Erythroblast (primary cell): ENCODE measurements at places on chromosomes 13 and 19.

DNA sequence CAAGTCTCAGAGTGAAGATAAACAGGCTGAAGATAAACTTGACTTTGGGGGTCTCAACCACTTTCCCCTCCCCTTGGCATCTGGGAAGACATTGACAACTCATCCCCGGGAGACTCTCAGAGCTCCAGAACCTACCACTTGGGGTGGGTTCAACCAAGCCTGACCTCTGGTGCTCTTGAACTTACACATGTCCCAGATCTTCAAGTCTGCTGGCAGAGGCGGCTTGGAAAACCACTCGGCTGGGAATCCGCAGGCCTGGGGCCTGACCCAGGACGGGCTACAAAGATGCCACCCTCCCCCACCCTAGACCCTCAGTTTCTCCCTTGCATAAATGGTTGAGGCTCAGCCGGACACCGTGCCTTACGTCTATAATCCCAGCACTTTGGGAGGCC is 512 bp downstream of the LRRC8E start:
- DNase-seq, result no peak

- peak; percentile 77 for DNase-seq
Measured at GRCh38 chr19:17097593-17098126, 22.1 kb downstream of the MYO9B start.

GRCh38 chr13:28379371-28380083 is 115.4 kb downstream of the FLT1 start:
- no peak for DNase-seq

DNA sequence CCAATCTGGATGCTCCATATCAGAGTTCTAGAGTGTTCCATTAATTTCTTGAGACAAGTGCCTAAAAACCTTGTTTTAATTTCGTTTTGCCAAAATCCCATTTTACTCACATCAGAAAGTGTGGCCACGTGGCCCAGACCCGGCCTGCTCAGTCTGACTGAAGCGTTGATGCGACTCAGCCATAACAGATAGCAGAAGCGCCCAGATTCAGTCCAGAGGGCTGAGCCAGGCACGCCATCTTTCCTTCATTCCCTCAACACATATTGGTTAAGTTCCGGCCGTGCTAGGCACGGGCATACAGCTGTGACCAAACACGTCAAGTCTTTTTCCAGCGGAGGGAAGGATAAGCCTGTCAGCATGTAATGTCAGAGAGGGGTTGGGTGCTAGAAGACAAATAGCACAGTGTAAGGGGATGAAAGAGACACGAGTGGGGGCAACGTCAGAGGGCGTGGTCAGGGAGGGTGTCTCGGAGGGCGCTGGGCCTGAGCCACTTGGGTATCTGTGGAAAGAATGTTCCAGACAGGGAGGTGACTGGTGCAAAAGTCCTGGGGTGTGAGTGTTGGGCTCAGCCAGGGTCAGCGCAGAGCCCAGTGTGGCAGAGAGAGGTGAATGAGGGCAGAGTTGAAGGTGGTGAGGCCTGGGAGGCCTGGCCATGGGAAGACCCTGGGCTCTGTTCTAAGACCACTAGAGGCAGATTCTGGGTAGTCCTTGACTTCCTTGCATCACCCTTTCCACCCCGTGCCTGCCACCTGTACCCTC is 3.1 kb downstream of the F10 start:
- no peak for DNase-seq

- no peak for DNase-seq
Measured at GRCh38 chr19:36265064-36265463, 50.2 kb downstream of the ZNF146 start.

GRCh38 chr19:10828981-10829821 is 6.8 kb downstream of the TMED1 start:
- no peak for DNase-seq

GRCh38 chr13:23988546-23989122 is 91.3 kb upstream of the C1QTNF9B start:
- DNase-seq, result no peak

- no peak for DNase-seq
Measured at GRCh38 chr19:37977992-37978391, 71.0 kb downstream of the SIPA1L3 start.

- peak; percentile 90 for DNase-seq
Measured at GRCh38 chr19:48398375-48399235, 5.1 kb downstream of the GRIN2D start.

DNA sequence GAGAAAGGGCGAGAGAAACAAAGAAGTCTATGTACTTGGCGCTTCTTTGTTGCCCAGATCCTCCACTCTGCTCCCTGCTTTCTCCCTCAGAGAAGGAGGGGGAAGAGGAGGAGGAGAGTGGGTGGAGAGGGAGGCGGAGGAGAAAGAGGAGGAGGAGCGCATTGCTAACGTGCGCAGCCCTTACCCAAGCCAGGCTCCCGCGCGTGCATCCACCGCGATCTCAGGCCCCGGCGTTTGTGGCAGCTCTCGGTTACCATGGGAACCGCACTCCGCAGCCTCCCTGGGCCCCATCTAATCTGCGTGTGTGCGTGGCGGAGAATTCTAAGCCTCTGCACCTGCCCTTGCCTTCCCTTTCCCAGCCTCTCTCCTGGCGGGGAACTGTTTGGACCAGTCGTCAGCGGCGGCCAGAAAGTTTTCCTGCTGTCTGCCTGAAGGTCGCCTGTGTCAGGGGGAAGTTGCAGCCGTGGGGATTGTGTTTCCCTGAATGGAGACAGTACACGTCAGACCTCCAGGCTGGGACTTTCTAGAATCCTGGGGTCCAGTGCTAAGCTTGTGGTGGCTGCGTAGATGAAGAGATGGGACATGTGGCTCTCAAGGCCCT is at the start of gene ERICH6B:
ERICH6B (minus strand) TSS at position 239 of the 601 bp plus-strand sequence. CDS start 18,734 bp downstream, outside the sequence.
- peak; percentile 5 for DNase-seq

DNA sequence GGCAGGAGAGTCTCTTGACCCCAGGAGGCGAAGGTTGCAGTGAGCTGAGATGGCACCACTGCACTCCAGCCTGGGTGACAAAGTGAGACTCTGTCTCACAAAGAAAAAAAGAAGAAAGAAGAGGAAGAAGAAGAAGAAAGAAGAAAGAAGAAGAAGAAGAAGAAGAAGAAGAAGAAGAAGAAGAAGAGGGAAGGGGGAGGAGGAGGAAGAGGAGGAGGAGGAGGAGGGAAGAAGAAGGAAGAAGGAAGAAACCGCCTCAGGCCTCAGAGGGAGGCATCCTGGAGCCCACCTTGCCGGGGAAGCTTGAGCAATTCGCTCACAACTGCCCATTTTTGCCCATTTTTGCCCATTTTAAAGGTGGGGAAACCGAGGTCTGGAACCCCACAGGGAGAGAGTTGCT is 9.5 kb downstream of the FCGBP start:
- no peak for DNase-seq

DNA sequence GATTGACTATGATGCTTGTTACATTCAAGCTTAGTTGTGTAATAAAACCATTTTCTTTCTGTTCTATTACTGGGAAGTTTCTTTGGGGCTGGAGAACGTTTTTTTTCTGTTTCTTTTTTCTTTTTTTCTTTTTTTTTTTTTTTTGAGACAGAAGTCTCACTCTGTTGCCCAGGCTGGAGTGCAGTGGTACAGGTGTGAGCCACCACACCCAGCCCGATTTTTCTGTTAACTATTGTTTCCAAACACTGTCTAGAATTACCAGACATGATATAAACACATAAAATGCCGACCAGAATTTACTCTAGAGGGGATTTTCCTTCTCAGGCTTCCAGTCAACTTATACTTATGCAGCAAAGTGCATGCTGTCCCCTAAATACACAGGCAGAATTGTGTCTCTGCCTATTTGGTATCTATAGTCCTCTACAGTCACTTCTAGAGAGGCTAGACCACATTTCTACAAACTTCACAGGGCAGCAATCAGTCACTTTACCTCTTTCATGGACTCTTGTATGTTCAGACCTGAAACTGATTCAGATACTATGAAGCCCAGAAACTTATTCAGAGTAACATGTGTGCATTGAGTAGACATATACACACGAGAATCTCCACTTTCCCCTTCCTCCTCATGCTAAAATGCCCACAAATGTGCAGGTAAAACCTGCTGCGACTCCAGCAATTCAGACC is 121.2 kb downstream of the ZNF737 start:
- DNase-seq, result no peak

GRCh38 chr19:41599175-41599966 is 23.4 kb downstream of the CEACAM21 start:
- no peak for DNase-seq

- no peak for DNase-seq
Measured at GRCh38 chr13:111622051-111622531, 301.6 kb downstream of the TEX29 start.

- no peak for DNase-seq
Measured at GRCh38 chr19:44757057-44757734, 8.7 kb downstream of the BCL3 start.

DNA sequence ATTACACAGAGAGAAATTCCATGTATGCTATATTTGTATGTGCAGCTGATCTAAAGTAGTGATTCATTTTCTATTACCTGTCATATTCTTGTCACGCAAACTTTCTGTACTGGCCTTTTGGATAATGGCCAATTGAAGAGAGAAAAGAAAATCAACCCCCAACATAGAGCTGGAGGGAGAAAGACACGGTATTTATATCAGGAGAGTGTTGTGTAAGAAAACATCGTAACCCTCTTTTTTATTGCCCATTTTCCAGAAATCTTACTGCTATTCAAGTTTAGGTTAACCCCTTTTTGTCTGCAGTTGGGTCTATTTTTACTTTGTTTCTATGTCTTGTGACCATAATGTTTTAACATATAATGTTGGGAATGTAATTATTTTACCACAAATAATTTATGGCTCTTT is 27.9 kb downstream of the DGKH start:
- no peak for DNase-seq

GRCh38 chr19:48746738-48747575 is at the start of gene IZUMO1:
Gene IZUMO1 (minus strand): TSS chr19:48746909. CDS start chr19:48745859, 1,050 bp downstream.
- DNase-seq, result peak; percentile 89

- DNase-seq, result peak; percentile 1
Measured at GRCh38 chr13:38530492-38530891, 156.4 kb upstream of the FREM2 start.

GRCh38 chr13:89786531-89786930 is 1561.0 kb upstream of the MIR17HG start:
- no peak for DNase-seq

DNA sequence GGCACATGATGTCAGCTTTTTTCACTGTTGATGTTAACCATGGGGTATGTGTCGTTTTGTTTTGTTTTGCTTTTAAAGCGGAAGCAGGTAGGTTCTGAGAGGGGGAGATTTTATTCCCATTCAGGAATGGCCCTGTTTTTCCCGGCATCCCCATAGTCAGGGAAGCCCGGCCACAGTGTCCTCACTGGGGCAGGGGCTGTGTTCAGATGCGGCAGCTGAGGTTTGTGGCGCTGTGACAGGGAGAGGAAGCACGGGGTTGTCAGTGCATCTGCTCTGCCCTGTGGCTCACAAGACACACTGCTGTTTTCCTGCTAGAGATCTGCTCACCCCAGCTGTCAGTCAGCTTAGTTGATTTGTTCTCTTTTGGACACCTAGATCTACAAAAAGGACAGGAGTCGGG is 27.6 kb downstream of the ANKRD27 start:
- no peak for DNase-seq

DNA sequence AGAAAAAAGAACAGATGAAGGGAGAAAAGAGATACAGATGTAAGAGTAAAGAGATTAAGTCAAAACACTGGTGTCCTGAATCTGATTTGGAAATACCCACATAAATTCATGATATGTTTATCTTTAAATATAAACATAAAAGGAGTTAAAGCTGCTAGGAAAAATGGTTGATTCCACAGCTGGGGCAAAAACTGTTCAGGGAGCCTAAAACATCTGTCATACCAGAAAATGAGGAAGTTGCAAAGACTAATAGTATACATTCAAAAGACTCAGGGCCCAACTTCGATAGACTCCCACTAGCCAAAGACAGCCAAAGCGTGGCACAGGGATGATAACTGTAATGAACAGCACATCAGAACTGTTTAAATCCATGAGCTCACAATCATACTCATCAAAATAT is 62.0 kb downstream of the ABCC4 start:
- DNase-seq, result no peak

DNA sequence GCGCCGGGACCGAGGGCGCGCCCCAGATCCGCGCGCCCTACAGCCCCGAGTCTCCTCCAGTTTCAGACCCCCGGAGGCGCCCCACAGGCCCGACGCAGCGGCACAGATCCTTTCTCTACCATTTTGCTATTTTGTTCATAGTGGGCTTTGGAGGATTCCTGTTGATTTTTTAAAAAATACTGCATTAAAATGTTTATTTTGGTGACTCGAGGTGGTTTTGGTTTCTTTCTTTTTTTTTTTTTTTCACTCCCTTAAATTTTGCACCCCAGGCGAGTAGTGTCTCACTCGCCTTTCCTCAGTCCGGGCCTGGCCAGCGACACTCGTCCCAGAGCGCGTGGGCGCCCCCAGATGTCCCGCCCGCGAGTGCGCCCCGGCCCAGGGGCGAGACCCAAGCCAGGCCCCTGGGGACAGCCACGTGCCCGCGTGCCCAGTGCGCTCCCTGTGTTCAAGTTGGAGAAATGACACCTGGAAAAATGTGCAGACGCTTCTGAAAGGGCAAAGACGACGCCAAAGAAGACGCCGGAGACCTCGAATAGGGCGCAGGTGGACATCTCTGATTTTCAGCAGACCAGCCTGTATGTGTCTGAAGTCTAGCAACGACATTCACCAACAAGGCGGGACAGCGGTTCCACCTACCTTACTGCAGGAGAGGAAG is 471 bp upstream of the INSR start:
- peak; percentile 74 for DNase-seq

DNA sequence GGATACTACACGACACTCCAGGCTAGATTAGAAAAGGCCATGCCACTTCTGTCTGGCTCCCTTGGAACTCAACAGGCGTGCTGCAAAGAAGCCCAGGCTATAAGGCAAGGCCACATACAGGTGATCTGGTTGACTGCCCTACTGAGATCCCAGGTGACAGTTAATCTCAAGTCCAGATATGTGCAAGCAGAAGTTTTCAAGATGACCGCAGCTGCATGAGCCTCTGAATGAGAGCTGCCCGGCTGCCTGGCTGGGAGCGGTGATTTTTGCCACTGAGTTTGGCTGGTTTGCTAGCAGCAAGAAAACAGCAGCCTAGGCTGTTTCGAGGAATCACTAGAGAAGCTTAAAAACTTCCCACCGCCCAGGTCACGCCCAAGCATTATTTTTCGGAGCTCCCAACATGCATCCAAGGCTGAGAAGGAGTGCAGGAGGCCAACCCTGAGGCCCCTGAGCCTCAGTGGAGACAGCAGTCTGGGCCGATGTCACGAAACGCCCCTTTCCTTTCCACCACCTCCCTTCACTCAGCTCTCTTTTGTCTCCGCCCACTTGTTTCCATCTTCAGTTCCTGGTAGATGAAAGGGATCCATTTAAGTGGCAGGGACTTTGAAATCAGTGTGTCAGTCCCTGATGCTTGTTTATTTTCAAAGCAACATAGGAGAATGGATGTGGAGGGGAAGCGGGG is 14.0 kb upstream of the URI1 start:
- no peak for DNase-seq
